ENCODE measurements at places on chromosomes 1 and 21.

GRCh38 chr1:21175324-21175669 is 1.4 kb downstream of the EIF4G3 start:
- DNase-seq = peak; percentile 60

DNA sequence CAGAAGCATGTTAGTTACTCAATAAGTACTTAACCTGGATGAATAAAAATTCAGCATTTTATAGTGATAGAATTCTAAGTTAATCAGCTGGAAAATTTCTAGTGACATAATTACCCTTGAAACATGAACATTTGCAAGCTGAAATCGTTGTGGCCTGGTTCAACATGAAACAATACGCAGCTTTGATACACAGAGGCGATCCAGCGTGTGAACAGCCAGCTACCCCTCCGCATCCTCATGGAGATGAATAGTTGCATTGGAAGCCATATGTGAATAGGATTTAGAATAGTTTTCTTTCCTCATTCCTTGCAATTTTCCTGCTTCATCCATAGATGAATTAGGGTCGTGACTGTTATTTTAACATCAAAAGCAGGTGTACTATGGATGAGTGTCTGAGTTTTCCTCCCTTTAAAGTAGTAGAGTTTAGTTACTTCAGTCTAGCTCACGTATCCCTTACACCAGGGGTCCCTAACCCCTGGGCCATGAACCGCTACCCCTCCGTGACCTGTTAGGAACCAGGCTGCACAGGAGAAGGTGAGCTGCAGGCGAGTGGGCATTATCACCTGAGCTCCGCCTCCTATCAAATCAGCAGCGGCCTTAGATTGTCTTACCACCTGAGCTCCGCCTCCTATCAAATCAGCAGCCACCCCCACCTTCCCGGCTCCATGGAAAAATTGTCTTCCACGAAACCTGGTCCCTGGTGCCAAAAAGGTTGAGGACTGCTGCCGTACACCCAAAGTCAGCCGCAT is 6.2 kb upstream of the TARBP1 start:
- no peak for DNase-seq

- no peak for DNase-seq
Observed at GRCh38 chr1:33608825-33609400, 136.5 kb downstream of the ZSCAN20 start.

DNA sequence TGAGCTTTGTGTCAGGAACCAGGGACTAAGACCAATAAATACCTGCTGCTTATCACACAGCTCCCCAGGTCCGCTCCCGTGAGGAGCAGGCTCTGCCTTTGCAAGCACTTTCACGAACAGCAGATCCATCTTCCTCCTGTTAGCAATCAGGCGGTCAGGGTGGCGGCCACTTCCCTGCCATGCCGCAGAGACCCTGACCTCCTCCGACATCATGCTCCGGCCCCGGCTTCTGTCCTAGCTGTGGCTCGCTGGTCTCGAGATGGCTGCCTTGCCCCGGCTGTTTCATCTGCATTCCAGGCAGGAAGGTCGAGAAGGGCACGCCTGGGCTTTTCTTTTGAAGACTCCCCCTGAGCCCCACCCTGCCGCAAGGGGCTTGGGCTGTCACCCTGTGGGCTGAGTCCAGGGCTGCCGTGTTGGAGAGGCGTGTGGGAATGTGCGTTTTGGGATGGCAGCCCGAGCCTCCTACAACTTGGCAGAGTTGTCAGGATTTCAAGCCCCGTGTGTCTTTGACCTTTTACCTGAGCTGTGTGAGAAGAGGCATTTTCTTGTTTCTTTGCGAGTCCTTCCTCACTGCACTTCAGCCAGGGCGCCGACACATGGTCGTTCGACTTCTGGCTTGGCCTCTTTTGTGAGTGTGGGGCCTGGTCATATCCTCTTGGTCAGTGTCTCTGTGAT is 59.5 kb downstream of the AGPAT3 start:
- no peak for DNase-seq

DNA sequence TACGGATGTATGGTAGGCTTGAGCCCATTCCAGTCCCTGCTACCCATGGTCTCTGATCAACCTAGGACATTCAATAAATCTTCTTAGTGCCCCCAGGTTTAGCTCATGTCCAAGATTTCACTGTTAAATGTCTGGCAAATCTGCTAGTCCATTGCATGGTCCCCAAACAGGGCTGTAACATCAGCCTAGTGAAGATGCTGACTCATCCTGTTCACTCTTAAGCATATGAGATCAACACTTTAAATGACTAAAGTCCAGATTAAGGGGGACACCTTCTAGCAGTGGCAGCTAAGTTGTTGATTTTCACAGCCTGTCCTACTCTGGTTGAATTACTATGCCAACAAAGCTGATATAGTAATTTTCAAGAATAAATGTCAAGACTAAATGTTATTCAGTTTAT is 46.5 kb upstream of the NUF2 start:
- DNase-seq = no peak

DNA sequence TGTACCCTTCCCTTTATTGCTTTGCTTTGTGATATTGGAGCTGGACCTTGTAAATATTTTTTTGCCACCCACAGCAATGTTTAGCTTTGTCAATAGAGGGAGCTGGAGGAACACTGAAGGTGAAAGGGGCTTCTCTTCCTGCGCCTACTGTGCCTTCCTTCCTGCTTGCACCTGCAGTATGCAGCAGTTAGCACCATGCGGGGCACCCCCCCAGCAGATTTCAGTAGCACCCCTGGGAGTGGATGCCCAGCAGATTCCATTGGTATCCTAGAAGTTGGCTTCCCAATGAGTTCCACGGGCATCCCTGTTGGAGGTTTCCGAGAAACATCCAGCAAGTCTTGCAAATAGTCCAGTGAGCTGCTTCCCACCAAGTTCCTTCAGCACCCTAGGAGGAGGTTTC is 25.6 kb downstream of the S100A10 start:
- DNase-seq = peak; percentile 82

GRCh38 chr21:25682382-25682781 is 43.3 kb downstream of the JAM2 start:
- no peak for DNase-seq

GRCh38 chr1:25590096-25590824 is 26.3 kb upstream of the MAN1C1 start:
- no peak for DNase-seq

DNA sequence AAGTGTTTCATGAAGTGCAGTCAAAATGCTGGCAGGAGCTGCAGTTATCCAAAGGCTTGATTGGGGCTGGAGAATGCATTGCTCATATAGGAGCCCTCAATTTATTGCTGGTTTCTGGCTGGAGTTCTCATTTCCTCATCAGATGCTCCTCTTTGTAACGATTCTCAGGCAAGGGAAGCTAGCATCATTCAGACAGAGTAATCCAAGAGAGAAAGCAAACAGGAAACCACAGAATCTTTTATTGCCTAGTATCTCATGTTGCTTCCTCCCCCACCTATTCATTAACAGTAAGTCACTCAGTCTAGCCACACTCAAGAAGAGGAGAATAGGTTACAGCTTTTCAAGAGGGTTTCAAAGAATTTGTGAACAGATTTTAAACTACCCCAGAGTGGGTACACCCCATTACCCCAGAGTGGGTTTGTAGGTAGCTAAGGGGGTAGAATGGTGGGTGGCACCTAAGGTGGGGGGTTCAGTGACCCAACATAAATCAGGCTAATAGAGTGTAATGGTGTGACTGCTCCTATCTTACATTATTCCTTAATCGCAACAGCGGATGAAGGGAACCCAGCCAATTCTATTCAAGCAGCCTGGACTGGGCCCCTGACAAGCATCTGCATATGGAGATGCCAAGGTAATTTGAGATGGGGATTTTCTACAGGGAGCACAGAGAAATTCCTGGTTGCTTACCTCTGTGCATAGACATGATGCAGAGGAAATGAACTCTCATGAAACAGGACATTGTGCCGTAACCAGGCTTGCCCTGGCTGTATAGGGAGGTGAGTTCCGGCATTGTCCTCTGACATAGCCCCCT is 67.1 kb downstream of the KCNJ15 start:
- DNase-seq = peak; percentile 16

GRCh38 chr1:30988045-30988444 is 77.5 kb downstream of the PUM1 start:
- no peak for DNase-seq

GRCh38 chr1:53956308-53957168 is 10.4 kb downstream of the LRRC42 start:
- no peak for DNase-seq

DNA sequence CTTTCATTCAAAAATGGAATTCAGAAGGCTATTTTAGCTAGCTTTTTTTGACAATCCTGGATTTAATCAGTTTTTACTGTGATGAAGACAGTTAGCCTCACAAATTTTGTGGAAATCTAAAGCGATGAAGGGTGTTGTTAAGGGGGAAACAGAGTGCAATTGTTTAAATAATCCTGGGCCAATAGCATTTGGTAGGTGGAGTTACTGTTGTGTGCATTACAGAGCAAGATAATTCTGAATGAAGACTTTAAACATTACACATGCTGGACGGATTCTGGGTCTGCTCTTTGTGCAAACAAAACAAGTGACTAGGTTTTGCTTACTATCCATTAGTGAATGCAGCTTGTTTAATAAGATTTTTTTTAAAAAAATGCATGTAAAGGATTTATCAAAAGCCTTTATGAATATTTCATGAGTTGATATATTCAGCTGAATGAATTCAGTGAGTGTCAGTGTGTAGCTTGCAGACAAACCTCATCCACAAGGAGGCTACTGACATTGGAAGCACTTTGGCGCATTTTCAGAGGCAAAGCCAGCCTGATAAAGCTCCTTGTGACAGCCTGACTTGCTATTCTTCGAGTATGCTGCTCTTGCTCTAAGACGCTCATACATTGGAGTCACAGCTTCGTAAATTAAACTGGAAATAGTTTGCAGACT is 199.6 kb downstream of the PDE4B start:
- no peak for DNase-seq

GRCh38 chr1:236882678-236883077 is 87.6 kb downstream of the MTR start:
- DNase-seq = no peak

DNA sequence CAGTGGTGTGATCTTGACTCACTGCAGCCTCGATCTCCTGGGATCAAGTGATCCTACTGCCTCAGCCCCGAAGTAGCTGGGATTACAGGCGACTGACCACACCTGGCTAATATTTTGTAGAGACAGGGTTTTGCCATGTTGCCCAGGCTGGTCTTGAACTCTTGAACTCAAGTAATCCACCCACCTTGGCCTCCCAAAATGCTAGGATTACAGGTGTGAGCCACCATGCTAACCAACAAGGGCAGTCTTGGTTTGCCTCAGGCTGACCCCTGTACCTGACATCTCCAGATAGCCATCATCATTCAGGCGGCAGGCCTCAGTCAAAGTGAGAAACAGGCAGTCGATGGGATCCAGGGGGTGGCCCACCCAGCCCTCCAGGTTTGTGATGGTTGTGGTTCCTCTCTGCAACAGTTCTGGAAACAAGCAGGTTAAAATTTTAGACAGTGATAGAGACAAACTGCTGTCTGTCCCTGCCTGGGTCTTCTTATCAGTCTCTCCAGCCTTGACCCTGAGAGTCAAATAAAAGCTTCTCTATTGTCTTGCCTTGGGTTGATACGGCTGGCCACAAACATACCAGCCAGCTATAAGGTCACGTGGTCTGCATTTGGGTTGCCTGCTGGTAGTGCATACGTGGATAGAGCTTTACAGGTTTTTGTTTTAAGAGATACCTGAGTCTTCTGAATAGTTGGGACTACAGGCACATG is 26.8 kb downstream of the UROD start:
- DNase-seq = no peak
